Stimulated activated CD4-positive, alpha-beta T cell treated with anti-CD3 and anti-CD28 coated beads, Interleukin-1b, Interleukin-23, amount 100 ng/mL, for 4 hours (primary cell): ENCODE measurements at places on chromosomes 12 and 14.

DNA sequence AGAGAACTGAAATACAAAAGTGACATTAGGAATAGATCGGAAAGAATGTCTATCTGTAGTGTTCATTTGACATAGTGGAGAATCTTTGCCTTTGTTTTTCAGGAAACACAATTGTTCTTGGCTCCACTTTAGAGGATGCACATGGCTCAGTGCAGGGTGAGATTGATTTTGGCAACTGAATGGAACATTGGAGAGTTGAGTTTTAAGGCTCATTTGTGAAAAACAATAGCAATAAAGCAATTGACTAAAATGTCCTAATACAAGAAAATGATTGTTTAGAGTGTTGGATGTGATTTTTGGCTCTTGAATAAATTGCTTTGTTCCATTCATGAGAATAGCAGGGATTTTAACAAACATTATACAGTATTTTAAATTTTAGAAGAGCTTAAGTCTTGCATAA lies 116.4 kb downstream of the SLC38A1 start:
- no peak for DNase-seq

DNA sequence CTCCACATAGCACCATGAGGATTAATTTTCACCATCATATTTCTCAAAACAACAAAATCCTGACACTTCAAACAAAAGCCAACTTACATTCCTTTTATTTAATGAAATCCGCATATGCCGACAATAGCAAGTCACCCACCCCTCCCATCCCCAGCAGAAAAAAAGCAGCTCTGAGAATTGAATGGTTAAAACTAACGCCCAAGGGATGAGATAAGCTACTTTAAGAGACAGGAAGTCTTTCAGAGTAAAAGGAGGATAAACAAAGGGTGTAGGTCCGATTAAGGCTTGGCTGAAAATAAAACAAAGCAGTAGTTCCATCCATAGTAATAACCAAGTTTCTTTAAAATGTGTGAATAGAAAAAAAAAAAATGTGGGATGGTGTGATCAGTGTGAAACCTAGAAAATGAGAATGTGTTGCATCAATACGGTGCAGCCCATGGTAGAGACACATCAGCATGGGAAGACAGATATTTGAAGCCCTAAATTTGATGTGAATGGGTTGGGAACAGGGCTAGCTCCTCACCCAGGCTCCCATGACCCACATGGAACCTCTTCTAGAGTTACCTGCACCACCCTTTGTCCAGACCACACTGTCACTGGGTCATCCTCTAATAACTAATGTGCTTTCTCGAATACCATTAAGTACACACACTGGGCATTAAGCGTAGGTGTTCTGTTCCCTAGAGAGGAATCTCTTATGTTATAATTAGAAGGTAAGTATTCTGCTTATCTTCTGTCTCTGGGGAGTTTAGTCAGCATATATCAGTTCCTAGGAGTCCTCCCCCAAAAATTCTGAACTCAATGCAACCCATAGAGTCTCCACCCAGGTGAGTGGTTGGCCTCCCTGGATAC lies 31.7 kb downstream of the RTRAF start:
- no peak for DNase-seq

DNA sequence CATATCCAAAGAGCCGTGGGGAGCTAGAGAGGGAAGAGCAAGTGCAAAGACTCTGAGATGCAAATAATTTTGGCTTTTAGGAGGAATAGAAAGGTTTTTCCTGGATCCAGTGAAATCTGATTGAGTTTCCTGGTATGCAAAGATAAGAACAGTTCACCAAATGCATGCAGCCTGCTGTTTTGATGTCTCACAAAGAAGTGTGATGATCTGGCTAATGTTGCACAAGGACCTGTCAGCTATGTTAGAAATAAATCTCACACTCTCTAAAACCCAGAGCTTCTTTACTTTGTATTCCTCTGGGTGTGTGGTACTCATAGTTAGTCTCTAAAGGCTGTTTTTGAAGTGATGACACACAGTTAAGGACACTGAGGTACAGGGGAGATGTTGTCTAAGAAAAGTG lies 321.4 kb downstream of the AACS start:
- no peak for DNase-seq

DNA sequence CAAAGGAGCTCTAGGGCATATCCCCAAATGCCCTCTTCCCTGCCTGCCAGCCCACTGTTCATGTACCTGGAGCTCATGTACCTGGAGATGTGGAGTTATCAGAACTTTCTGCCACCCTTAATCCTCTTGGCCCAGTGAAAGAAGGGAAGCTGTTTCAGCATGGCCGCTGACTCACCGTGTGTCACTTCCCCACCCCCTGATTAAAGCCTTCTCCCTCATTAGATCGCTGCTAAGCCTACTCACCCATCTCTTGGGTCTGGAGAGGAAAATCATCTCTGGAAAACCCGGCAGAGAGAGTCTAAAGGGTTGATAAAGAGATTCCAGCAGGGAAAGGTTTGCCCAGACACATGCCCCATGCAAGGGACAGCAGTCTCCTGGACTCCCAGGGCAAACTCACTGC lies 4.5 kb upstream of the LTBP2 start:
- no peak for DNase-seq

GRCh38 chr12:81639196-81639595 lies 120.0 kb downstream of the PPFIA2 start:
- DNase-seq, result no peak

- DNase-seq, result no peak
These were observed 181.5 kb upstream of the PRKD1 start for GRCh38 chr14:30108975-30109700.

DNA sequence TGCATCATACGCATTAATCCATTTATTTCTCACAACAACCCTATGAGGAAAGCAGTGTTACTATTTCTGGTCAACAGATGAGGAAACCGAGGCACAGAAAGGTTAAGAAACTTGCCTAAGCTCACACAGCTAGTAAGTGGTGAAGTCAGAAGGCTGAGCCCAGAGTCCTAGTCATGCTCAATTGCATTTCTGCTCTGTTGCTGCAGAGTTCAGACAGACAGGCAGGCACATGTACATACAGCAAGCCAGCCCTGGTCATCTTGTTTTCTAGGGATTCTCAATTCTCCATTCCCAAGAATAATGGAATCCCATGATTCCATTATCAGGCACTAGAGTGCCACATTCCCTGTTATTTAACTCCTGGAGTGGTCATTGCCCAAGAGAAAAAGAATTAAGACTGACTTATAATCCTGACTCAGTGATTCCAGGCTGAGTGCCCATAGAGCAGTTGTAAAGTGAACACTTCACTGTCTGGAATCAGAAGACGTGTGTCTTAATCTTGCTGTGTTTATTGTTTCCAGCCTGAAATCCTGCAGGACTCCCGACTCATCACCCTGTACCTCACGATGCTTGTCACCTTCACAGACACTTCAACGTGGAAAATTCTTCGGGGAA lies 10.7 kb downstream of the UBE3B start:
- DNase-seq, result no peak

- no peak for DNase-seq
These were observed 1.0 kb downstream of the HOMEZ start for GRCh38 chr14:23284654-23285529.

- DNase-seq, result no peak
These were observed 72.6 kb downstream of the SUSD6 start for GRCh38 chr14:69683971-69684370.

DNA sequence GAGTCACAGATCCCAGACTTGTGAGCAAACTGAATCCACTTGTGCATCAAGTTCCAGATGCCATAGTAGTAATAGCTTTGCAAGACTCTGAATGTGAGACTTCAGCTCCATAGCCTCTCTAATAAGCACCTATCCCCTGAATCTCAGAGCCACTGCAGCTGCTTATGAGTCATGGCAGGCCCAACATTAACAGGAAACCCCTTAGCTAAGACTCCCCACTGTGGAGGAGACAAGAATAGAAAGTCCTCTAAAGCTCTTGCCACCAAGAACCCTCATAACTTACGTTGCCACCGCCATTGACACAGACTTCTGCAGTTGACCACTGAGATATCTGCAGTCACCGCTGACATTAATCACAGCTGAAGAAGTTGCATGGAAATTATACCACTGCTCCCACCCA lies 62.9 kb upstream of the PDE3A start:
- no peak for DNase-seq

GRCh38 chr12:113820842-113821241 lies 145.3 kb downstream of the RBM19 start:
- no peak for DNase-seq

DNA sequence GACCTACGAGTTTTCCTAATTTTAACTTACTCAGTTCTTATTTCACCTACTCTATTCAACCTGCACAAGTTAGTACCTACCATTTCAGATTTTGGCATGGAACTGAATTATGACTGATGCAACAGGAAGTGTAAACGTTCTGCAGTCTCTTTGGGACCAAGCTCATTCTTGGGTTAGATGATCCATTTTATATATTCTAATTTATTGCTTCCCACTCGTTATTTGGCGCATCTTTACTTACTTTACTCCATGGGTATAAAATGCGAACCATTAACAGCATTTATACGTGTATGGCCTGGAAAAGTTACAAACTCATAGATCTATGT lies 1.0 kb upstream of the EML1 start:
- DNase-seq, result no peak

GRCh38 chr14:23319746-23320583 lies 1.3 kb upstream of the PABPN1 start:
- no peak for DNase-seq

- DNase-seq, result no peak
These were observed 5.6 kb upstream of the SPPL3 start for GRCh38 chr12:120909633-120910298.

- no peak for DNase-seq
These were observed 156.5 kb upstream of the AMIGO2 start for GRCh38 chr12:47236109-47236714.

DNA sequence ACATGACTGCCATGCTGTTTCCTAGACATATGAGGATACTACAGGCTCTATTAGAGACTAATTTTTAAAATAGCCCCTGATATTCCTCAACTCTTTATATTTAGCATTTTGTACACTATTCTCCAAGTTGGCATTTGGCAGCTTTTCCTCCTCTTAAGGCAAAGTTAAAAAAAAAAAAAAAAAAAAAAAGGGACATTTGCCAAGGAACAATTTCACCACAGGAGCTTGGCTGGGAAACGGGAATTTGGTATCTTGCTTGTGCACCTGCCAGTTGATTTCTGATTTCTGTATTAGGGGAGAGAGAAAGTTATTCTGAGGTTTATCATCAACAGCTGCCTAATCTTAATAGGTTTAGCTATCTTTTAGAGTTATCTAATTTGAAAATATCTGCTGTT lies 87.2 kb downstream of the CAND1 start:
- no peak for DNase-seq

- DNase-seq, result no peak
These were observed 28.6 kb downstream of the MAX start for GRCh38 chr14:65073605-65074201.

DNA sequence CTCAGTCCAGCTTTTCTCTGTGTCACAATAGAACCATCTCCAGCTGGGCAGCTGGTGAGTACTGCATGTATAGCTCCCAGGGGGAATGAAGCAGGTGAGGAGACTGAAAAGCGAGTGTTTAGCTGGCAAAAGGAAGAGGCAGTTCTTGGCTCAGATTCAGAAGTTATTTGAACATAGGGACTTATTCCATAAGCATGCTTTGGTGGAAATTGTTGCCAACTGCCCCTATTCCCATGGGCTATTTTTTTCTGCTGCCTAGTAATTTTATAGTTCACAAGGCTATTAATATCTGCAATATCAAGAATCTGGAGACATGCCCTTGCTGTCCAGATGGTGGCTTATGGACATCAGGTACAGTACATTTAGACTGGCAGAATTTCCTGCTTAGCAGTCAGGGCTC lies 1112.7 kb downstream of the LRFN5 start:
- no peak for DNase-seq

GRCh38 chr14:89012282-89013097 lies 188.0 kb downstream of the TTC8 start:
- DNase-seq, result no peak

GRCh38 chr14:61864329-61864898 lies 102.2 kb downstream of the SNAPC1 start:
- no peak for DNase-seq

GRCh38 chr14:103139132-103140025 lies 16.1 kb downstream of the TNFAIP2 start:
- no peak for DNase-seq

DNA sequence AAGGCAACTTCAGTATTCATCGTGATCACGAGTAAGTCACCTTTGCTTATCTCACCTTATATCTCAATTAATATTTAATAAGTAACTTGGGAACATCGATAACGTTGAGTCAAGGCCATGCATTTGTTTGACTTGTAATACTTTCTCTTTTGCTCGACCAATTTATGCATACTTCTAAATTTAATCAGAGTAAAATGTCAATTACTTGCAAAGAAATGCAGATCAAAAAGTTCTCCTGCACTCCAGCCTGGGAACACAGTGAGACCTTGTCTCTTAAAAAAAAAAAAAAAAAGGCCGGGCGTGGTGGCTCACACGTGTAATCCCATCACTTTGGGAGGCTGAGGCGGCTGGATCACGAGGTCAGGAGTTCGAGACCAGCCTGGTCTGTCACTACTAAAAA lies 11.8 kb upstream of the HIP1R start:
- no peak for DNase-seq

DNA sequence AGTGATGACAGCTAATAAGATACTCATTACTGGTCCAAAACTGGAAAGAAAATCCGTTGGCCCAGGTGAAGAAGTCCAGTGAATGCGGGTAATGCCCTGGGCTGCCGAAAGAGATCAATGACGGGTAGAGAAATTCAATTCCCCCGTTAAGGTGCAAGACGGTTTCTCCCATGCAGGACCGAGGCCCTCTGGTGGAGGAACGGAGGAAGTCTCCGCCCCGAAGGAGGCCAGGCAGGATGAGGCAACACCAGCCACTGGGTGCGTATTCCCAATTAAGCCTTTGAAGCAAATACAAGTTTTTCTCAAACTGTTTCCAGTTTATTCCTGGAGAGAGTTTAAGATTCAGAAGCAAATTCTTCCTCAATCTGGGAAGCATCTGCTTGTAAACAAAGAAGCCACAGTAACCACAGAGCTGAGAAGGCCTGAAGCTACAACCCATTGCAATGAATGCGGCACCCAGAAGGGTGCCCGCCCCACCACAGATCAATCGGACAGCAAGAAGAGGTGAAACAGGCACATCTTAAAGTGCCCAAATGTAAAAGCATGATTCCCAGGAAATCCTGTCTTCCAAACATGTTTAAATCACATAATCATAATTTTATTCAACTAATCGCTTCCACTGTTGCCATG lies 118.5 kb downstream of the TTC7B start:
- DNase-seq, result peak; percentile 64

DNA sequence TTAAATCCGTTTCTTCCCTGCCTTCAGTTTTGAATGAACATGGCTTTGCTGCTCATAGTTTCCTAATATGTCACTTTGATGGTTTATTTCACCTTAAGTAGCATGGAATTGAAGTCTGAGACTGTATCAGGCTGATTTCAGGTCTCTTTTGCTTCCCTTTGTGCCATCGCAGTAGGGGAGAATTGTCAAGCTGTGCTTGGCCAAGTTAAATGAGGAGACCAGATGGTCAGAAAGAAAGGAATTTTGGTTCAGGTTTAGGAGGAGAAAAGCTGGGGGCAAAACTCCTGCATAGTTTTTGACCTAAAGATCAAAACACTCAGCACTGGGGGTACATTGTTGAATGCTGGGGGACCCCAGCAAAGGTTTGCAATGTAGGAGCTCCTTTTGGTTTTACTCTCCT lies 398.4 kb downstream of the NUAK1 start:
- DNase-seq, result no peak

- no peak for DNase-seq
These were observed 29.9 kb upstream of the MYBPC1 start for GRCh38 chr12:101564912-101565311.

GRCh38 chr12:43893670-43894069 lies 57.8 kb downstream of the TMEM117 start:
- DNase-seq, result no peak

- DNase-seq, result no peak
These were observed 1.8 kb downstream of the HNRNPC start for GRCh38 chr14:21267431-21267845.
